ENCODE measurements at places on chromosomes 12 and 14.

DNA sequence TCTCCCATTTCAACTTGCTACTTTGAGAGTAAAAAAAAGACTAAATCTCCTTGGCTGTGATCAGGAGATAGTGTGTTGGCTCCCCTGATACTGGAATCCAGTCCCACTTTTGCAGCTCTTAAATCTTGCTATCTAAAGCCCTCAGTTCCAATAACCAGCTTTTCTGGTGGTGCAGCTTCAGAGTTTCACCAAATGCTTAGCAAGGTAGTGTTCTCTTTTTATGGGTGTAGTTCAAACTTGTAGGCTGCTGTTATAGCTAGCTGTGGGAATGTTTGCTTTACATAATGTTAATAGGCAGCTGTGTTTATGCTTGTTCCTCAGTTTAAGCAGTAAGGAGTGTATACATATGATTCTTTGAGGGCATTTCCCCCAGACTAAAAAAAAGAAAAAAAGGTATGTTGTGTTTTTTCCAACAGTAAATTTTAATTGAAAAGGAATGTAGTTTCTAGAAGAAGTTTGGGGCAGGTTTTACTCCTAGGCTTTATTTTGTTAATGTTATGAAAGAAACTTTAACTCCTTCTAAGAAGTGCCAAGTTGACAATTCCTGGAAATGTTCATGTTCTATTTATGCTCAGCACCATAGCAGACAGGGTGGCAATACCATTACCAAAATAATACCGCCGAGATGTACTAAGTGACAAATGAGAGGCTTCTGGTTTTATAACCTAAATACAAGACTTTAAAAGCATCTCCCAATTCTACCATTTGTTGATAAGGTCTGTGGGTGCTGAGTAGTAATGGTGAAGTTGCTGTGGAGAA lies 12.1 kb downstream of the CRADD start:
- no peak for DNase-seq

DNA sequence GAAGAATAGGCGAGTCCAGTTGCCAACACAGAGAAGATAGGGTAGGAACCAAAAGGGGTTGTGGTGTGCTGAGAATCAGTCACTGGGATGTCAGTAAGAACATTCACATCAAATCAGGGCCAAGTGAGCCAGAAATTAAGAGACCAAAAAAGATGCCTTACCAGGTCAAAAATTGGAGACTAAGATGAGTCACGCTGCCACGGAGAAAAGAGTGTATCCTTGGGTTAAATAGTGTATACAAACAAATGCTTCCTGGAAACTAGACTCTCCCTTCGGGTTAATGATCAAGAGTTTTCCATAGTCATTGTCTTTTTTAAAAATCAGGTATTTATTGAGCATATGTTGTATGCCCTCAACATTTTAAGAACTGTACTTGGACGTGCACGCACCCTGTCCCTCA lies 45.2 kb upstream of the BAZ1A start:
- DNase-seq: no peak

DNA sequence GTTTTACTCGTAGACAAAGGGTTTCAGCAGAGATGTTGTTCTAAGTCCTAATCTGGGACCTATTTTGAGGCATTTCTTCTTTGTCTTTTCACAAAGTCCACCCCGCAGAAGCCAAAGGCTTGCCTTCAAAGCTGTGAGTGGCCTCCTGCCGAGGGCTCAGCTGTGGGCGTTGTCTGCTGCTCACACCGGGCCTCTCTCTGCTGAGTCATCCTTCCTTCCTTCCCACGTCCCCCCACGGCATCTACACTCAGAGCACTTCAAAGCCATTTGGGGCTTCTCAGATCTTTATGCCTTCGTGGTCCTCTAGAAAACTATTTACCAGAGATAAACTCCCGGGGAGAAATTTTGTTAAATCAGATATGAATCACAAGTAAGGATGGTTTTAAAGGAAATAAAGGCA lies 115.9 kb upstream of the TMPO start:
- DNase-seq: peak; percentile 43

DNA sequence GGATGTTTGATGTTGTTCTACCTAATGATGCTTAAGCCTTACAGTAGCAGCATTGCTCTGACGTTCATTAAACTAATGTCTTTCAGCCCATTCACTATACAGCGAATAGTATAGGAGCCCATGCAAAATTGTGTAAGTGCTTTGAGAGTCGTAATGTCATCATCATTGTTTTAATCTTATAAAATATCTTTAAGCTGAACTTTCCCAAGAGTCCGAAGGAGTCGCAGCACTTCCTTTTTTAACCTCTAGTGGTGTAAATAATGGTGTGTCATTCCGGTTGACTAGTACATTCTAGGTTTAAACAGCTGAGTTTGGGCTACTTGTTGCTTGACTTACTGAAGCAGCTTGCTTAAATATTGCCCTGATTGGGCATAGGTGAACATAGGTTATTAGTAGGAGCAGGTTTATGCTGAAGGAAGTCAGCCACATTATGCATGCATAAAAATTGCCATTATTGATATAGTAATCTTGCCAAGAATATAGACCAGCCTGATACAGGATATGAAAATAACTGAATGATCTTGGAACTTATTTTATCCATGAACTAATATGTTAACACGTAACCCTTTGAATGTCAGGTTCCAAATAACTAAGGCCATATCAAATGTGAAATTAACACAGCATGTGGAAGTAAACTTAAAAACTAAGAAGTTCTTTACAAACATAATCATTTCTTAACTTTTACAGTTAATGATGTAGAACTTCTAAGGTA lies 2.6 kb downstream of the WNK1 start:
- no peak for DNase-seq

- DNase-seq: no peak
Measured at GRCh38 chr12:53324113-53324778, 2.8 kb upstream of the AAAS start.

DNA sequence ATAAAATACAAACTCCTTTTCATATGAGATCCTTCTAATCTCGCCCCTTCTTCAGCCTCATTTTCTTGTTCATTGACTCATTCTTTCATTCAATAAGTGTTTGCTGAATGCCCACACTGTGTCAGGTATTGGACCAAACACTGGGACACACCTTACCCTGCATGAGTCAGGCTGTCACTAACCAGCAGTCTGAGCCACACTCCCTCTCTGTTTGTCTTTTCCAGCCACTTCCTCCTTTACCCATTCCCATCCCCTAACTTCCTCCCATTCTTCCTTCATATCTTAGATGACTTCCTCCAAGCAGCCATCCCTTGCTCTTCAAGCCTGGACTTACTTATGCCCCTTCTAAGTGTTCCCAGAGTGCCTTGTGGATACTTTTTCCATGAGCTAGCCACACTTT lies 27.0 kb upstream of the HIF1A start:
- DNase-seq: no peak

- peak; percentile 21 for DNase-seq
Measured at GRCh38 chr14:35405304-35405996, 901 bp upstream of the NFKBIA start.

DNA sequence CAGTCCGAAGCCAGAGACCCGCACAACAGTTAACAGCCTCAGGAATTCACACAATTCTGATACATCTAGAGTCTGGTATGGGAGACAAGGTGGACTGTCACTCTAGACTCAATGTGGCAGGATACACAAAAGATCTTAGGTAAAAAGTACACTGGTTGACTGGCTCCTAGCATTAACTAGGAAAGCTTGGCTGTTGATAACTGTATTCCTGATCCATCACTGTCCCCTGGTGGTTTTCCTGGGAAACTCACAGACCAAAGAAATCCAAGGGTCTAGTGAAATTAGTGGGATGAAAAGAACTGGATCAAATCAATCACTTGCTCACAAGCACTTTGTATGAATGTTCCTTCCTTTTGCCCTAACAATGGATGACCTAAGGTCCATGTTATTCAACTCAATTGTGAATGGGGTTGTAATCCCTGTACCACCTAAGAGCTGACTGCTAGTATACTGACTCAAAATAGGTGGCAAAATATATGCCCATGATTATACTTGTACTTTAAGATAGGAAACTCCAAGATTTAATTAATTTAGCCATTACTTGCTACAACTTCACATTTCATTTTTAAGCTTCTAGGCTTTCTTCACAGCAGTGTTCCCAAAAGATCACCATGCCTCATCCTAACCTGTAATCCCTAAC lies 14.0 kb downstream of the NPC2 start:
- DNase-seq: no peak

DNA sequence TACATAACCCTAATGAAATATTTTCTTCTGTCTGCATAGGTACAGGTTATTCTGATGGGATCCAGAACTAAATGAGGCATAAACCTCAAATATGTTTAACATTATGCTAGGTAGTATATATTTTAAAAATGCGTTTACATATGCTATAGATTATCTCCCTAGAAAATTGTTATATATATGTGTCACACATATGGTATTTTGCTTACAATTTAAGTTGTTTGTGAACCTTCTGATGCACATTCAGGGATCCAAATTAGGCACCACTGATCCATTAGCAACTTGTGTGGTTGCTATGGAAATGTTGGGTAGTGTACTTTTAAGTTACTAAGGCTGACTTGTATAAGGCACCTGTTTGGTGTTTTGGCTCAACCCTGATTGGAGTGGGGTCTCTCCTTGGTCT lies 456.7 kb downstream of the AEBP2 start:
- DNase-seq: no peak

DNA sequence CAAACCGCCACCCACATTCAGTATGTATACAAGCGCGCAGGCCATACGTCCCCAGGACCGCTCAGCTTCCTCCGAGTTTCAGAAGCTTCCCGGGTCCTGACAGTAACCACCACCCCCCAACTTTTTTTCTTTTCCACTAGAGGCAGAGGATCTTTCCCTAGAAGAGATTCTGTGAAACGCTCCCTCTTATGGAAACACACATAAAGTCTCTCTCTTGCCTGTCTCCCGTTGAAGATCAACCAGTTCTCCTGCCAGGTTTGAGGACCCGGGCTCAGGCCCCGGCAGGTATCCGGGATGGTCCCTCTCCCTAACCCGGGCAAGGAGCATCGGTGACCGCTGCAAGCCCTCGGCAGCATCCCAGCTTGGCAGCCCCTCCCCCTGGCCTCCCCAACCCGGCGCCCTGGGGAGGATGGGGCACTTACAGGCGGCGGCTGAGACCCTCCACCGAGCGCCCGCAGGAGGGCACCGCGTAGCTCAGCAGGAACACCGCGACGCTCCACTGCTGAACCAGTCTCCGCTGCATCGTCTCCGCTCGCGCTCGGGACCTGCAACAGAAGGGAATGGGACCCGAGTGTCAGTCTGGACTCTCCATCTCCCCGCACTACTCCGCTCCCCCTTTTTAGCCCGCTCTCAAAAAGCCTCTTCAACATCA lies 3.4 kb downstream of the PTHLH start:
- DNase-seq: no peak

GRCh38 chr12:21239866-21240265 lies 94.9 kb downstream of the SLCO1A2 start:
- DNase-seq: no peak

DNA sequence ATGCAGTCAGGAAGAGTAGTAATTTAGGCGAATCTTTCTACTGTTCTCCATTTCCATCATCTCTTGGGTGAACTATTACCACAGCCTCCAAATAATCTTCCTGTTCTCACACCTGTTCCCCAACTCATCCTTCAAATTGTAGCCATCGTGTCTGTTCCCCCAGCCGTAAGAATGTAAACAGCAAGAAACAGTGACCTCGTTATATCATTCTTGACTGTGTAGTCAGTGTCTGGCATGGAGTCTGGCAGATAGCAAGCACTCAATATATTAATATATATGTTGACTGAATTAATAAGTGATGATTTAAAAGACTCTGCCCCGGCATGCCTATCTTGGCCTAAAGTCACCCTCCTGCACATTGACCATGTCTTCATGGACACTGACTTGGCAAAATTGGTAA lies 20.3 kb downstream of the PDE6H start:
- DNase-seq: no peak

DNA sequence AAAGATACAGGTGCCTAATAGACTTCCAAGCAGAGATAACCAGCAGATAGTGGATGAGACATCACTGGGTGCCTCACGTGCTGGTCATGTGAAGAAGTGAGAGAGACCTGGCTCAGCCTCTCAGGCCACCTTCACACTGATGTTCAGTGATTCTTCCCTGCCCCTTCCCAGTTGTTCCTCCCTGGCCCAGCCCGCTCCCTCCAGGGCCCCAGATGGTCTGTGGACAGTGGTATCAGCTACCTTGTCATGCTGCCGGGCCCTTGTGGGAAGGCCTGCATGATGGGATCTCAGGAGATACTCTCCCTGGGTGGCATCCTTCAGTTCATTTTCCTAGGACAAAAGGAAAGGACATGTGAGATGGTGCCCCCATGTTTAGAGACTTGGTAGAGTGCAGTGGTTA lies 179.9 kb downstream of the PIWIL1 start:
- DNase-seq: no peak

DNA sequence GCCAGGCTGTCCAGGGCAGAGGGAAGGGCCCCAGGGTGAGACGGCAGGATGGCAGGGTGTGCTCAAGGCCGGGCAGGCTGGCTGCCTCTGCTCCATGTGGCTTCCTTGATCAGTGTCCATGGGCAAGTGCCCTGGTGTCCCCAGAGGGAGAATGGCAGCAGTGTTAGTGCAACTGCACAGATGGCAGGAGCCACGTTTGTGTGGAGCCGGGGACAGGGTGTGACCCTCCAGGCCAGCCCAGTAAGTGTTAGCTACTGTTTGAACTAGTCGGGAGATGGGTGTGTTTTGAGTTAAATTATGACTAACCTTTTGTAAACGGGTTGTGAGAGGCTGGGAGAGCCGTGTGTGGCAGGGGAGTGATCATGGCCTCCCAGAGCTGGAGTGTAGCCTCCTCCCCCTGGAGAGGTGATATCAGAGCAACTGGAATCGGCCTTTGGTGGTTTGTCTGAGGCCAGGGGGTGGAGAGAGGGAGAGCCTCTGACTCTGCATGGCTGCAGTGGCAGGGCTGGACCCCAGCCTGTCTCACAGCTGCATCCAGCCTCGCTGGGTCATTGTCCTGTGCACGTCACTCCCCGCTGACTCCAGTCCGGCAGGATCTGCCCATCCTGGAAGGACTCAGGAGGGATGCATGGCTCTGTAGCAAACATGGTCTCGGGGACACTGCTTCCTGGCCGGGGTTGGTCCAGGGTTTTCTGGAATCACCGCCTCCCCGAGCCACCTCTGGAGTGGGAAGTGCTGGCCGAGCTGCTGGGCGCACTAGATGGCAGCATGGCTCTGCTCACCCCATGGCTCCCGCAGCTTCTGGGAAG lies 27.8 kb downstream of the AACS start:
- DNase-seq: no peak

GRCh38 chr14:72010474-72010873 lies 78.2 kb downstream of the RGS6 start:
- DNase-seq: no peak

- DNase-seq: no peak
Measured at GRCh38 chr14:20631880-20632389, 9.6 kb downstream of the OR6S1 start.
